Mucosa of gallbladder (tissue), 1 donor: ENCODE measurements at places on chromosomes 16 and 17.

DNA sequence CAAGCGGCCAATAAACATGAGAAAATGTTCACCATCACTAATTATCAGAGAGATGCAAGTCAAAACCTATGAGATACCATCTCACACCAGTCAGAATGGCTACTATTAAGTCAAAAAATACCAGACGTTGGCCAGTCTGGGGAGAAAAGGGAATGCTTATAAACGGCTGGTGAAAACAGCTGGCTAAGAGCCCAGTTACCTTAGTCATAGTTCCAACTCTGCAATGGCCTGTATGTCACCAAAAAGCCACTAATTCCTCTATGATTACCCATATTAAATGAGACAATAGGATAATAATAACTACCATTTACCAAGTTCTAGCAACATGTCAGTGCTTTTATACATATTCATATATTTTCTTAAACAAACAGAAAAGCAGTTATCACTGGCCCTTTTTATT, 42.9 kb upstream of the CDRT4 start:
- no peak for DNase-seq

GRCh38 chr17:41404024-41404671, 6.7 kb upstream of the KRT31 start:
- no peak for DNase-seq

DNA sequence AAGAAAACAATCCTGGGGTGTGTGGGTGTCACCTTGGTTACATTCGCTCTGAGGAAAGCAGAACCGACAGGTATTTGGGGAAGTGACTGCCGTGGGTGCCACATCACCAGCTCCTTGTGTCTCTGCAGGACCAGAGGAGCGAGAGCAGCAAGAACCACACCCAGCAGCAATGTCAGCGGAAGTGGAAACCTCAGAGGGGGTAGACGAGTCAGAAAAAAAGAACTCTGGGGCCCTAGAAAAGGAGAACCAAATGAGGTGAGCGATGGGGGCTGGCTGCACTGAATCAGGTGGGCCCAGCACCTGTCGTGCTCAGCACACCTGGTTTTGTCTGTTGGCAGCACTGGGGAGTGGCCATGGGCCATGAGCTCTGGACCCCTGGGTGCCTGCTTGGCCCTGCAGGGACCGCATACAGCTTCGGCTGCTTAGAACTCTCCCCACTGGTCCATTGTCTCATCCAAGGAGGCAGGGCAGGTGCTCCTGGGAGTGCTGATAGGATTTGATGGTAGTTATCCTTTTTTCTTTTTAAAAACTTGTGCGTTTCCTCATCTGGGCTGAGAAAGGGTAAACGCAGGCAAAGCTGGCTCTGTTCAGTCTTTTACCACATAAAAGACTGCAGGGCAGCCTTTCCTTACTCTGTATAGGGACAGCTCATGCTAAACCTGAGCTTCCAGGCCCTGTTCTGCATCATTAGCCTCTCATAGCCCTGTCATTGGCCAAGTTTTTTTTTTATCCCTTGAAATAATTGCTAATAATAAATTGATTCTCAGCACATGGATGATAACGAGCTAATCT, 29.4 kb downstream of the HMOX2 start:
- DNase-seq: peak; percentile 31

GRCh38 chr16:879461-879861, 78.9 kb upstream of the GNG13 start:
- no peak for DNase-seq
